ENCODE measurements at places on chromosomes 4 and X.

- DNase-seq, result no peak
Observed at GRCh38 chrX:108198420-108198819, 106.8 kb downstream of the ATG4A start.

GRCh38 chr4:4867375-4868039 is 8.0 kb downstream of the MSX1 start:
- DNase-seq, result no peak

- DNase-seq, result no peak
Observed at GRCh38 chr4:5619913-5620625, 88.3 kb downstream of the EVC2 start.

DNA sequence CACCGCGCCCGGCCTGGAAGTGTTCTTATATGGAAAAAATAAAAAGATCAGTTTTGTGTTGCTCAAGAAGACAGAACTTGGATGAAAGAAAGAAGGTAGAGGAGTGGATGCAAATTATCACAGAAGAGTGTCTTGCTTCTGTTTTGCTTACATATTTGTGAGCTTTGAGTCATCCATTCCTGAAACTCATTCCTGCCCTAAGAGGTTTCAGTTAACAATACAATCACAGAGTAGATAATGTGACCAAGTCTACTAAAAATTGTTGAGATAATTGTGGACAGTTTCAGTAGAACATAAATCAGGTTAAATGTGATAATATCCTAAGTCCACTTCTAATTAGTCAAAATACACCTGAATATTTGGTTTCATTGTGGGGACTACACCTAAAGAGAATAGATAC is 26.4 kb upstream of the LRCH2 start:
- no peak for DNase-seq

- no peak for DNase-seq
Observed at GRCh38 chr4:105683038-105683437, 25.5 kb downstream of the INTS12 start.

DNA sequence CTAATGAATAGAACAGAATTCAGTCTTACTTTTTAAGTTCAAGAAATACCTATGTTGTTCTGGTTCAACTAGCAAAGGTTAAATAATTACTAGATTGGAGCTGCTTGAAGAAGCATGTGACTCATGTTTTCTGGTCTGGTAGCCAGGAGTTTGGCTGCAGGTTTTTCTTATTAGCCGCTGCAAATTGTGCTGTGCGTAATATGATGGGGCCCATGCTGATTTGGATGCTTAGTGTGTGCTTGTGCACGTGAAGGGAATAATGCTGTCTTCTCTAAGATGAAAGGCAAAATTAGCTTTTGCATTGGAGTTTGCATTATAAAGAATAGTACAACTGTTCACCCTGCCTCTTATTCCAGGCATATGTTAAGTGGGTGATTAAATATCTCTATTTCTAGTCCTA is 219.6 kb downstream of the SNCA start:
- DNase-seq, result no peak
